Stimulated activated CD4-positive, alpha-beta T cell treated with anti-CD3 and anti-CD28 coated beads, Interleukin-2, amount 100 ng/mL, for 24 hours (primary cell): ENCODE measurements at places on chromosomes 3 and 15.

- no peak for DNase-seq
Observed at GRCh38 chr3:24151594-24151993, 206.5 kb downstream of the NR1D2 start.

DNA sequence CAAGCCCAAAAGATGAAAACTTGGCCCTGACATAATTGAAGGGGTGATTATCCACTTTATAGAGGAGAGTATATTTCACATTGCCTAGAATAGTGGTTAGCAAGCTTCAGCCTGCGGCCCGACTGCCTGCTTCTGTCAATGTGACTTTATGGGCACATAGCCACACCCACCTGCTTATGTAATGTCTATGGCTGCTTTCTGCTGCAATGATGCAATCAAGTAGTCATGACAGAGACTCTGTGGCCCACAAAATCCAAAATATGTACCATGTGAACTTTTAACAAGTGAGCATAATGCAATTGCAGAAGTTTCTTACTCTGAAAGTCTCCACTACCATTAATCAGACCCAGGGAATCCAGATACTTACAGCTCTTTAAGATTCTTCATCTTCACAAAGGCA lies 103.1 kb downstream of the LRIG1 start:
- no peak for DNase-seq

DNA sequence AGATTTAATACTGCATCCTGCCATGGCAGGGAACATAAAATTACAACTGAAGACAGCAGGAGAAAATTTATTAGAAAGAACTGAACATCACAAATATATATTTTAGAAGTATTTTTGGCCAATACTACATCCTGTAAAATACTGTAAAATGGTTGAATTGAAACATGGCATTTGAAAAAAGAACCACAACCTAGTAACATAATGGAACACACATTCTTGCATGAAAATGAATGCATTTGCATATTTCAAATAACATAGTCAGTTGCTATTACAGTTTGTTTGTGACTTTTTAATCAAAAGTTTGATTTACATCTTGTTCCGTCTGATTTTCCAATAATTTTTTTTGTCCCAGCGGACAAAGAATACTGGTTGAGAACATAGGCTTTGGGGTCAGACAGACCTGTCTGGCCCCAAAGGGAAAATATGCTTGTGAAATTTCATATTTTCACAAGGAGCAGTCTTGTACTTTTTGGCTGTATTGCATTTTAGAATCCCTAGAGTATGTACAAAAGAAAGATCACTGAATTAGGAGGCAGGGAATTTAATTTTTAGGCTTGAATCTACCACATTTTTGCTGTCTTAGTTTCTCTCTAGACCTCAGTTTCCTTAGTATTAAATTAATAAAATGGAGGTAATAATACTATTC lies 268.8 kb downstream of the ADAMTSL3 start:
- no peak for DNase-seq

DNA sequence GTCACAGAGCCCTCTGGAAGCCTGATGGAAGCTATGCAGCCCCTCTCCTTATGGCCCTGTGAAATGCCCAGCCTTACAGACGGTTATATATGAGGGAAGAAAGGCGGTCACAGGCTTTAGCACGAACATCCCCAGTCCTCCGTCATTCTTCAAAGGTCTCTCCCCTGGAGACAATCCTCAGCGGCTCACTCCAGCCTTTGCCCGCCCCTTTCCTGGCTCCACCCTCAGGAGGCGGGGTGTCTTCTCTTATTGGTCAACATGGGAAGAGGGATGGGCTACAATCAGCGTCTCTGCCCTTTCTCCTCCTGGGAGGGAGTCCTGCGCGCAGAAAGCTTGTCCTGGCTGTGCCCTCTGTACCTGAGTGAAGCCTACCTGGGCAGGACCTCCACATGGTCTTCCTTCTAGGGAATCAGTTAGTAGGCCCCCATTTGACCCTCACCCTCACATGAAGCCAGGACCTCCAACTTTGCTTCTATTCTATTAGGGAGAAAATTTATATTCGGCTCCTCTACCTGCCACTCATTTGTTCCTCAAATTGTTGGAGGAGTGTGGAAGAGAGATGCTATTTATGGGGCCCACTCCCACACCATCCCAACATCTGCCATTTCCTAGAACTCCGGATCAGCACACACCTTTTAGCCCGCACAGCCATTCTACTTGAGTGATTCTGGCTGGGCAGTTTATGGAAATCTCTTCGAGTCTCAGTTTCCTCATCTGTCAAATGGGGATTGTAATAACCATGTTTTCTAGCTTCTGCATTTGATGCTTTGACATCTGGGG lies 112.9 kb upstream of the SLC6A11 start:
- peak; percentile 46 for DNase-seq

- DNase-seq, result no peak
Observed at GRCh38 chr3:169300436-169300835, 363.1 kb downstream of the MECOM start.

DNA sequence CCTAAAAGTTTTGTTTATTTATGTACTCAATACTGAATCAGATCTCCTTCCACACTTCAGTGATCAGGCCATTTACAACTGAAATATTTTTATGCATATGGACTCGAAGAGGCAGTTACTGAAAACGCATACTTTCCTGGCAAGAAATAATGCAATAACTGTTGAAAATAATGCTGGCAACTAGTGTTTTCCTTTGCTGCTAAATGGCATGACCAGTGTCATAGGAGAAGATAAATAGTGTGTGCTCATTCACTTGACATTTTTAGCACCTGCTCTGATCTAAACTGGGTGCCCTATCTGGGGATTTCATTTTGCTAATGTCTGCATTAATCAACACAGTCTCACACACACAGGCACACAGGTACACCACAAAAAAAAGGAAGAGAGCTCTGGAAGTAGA lies 695.2 kb downstream of the TUSC7 start:
- DNase-seq, result no peak

GRCh38 chr15:60583194-60583593 lies 104.3 kb upstream of the ICE2 start:
- DNase-seq, result no peak

GRCh38 chr3:157452097-157452496 lies 15.4 kb downstream of the PTX3 start:
- no peak for DNase-seq

DNA sequence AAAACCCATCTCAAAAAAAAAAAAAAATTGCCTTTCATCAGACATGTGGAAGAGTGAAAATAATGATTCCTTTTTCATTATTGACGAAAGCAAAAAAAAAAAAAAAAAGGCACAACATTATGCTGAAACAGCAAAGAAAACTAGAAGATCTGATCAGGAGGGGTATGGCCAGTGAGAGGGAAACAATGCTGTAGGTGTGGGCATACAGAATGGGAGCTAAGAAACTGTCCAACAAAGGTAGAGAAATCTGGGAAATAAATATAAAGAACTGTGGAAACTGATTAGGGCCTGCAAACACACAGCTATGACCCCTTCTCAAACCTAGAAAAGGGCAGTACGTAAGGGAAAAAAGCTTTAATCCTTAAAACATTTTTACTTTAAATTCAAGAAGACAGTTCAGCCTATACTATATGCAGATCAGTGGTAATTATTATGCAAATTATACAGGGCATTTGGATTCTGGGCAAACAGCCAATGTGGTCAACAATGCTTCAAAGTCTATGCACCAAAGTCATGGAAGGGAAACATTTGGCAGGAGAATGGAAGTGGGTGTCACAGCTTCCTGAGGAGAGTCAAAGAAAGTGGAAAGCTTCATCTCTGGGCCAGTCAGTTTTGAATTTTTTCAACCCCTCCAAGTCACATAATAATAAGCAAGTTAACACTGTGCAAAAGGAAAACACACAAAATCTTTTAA lies 68.3 kb upstream of the SLC12A8 start:
- no peak for DNase-seq

- no peak for DNase-seq
Observed at GRCh38 chr3:112303764-112304325, 9.8 kb upstream of the SLC9C1 start.

DNA sequence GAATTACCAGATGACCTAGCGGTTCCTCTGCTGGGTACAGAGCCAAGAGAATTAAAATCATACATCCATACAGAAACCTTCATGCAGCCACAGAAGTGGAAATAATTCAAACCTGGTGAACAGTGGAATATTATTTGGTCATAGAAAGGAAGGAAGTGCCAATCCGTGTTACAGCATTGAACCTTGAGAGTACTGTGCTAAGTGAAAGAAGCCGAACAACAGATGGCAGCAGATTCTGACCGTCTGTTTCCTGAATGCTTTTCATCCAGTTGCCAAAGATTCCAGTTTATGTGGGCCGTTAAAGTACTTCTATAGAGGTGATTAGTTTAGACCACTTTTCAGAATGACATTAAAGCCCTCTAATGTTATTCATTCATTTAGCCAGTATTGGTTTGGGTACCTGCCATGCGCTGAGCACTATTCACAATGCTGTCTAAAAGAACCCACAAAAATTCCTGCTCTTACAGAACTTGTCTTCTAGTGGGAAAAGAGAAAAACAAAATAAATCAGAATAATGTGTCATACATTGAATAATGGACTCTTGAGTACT lies 45.8 kb upstream of the SENP5 start:
- no peak for DNase-seq

- no peak for DNase-seq
Observed at GRCh38 chr3:187773233-187774184, 28.2 kb upstream of the BCL6 start.

DNA sequence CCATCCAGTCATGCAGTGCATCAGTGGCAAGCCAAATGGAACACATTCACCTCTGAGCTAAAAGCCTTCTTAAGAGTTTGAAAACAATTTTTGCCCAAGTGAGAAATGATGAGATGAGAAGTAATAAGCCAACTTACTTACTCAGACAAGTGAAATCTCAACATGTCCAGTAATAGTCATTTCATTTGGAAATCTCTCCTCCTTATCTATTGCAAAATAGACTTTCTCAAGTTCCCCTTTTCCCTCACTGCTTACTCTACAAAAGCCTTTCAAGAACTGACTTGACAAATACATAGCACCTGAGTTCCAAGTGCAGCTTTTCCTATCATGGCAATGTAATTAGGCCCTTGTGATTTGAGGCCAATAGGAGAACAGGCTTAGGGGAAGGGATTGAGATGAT lies 282.3 kb downstream of the SLC9A9 start:
- DNase-seq, result no peak

DNA sequence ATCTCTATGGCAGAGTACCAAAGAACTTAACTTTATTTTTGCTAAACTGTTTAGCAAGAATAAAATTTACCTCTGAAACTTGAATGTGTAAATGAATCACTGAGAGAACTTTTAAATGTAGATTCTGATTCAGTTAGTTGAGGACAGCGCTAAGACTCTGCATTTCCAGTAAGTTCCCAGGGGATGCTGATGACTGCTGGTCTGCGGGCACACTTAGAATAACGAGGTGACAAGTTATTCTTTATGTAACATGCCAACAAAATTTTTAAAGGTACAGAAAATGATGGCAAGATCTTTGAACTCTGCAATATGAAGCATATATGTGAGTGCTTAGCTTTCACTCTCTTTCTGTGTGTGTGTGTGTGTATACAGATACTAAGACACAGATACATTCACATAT lies 56.4 kb downstream of the TGFBR2 start:
- DNase-seq, result no peak

- no peak for DNase-seq
Observed at GRCh38 chr3:20811006-20811405, 625.0 kb upstream of the SGO1 start.

DNA sequence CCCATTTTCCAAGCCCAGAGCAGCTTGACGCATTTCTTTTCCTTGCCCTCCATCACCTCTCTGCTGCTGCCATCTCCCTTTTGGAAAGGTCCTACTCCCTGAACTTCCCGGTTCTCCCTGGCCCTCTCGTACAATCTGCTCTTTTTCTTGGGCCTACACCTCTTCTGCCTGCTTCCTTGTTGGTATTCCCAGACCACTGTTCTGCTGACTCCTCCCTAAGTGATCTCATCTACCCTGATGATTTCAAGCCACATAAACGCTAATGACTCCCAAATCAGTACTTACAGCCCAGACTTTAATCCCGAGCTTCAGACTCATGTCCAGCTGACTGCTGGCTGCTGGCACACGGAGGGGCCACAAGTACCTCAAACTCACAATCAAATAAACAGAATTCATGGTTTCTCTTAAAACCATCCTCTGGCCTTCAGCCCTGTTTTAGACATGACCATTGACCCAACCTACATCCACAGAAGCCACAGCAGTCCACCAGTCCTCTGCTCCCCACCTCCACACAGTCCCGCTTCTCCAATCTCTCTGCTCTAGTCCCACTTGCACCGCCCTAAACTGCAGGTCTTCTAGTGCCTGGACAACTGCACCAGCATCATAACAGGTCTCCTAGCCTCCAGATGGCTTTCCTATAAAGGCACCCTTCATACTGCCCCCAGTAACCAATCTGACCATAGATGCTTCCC lies 57.6 kb downstream of the AAGAB start:
- DNase-seq, result no peak

GRCh38 chr3:118412503-118412902 lies 622.1 kb downstream of the IGSF11 start:
- DNase-seq, result no peak

- DNase-seq, result no peak
Observed at GRCh38 chr3:29746163-29746760, 465.4 kb downstream of the RBMS3 start.

DNA sequence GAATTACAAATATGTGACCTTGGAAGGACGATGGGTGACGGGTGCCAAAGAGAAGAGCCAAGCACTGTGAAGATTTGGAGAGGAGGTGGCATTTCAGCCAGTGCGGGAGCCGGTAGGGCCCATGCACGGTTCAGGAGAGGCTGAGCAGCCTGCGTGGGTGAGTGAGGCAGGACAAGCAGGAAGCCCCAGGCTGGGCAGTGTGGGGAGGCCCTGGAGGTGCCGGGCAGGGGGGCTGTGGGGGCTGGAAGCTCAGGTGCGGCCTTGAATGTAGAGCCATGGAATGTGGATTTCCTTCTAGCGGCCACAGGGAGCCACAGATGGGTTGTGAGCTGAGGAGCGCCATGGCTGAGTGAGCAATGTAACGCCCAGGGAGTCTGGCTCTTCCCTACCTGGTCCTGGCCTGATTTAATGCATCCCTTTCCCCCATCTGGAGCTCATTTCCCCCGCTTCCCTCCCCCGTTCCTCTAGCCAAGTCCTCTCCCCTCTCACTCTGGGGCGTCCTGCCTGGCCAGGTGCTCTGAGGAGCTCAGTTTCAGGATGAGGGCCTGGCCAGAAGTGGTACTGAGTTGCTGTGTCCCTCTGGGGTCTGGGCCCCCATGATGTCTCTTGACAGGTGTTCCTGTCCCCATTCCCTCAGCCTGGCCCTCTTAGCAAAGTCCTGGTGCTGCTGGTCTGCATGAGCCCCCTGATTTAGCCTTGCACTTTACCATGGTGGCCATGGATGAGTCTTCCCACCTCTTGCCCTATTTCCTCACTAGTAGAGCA lies 41.8 kb upstream of the IQSEC1 start:
- DNase-seq, result no peak

DNA sequence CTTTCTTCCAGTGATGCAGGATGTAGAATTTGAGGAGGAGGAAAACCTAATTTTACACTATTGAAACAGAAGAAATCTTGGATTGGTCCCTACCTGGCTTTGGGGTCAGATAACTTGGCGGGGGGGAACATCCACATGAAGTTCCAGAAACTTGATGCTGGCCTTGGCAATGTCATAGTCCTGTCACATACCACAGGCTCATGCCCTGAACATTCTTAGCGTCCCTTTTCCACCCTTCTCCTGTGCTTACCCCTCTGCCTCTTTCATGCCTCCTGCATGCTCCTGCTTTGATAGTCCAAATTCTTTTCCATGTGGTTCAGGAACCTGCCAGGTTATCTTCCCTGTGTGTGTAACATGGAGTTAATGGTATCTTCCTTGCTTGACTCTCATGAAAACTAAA lies 110.6 kb downstream of the UNC13C start:
- DNase-seq, result no peak
